ENCODE measurements at places on chromosomes 7 and 10. TPM values are rescaled to one million over a fixed set of nuclear protein-coding genes. Genes with fewer than 3 reads are reported as not detected.

LEP gene
- not detected for total RNA-seq

PNLIPRP1 gene
- total RNA-seq = not detected

VAX1 gene
- total RNA-seq = not detected

OPN4 gene
- not detected for total RNA-seq

DDX50 gene
- total RNA-seq = 39.1 TPM

SPDYE1 gene
- total RNA-seq = not detected

MYOF gene
- 72.6 TPM for total RNA-seq

MBL2 gene
- total RNA-seq = not detected

PNLIPRP2 gene
- total RNA-seq = not detected

STK31 gene
- not detected for total RNA-seq

LRRC4 gene
- total RNA-seq = 1.4 TPM

OPN1SW gene
- total RNA-seq = not detected

TMEM213 gene
- not detected for total RNA-seq

HGF gene
- 10.5 TPM for total RNA-seq

GPR15LG gene
- total RNA-seq = not detected

GARIN1A gene
- total RNA-seq = 0.49 TPM

C10orf105 gene
- total RNA-seq = not detected

GPR146 gene
- 23.5 TPM for total RNA-seq

LRRD1 gene
- not detected for total RNA-seq

PRSS37 gene
- total RNA-seq = not detected

SAMD8 gene
- total RNA-seq = 25.0 TPM

EBLN1 gene
- not detected for total RNA-seq

MACC1 gene
- 0.28 TPM for total RNA-seq

MMD2 gene
- total RNA-seq = 0.71 TPM

CALML5 gene
- not detected for total RNA-seq

CLCN1 gene
- total RNA-seq = not detected

NEUROG3 gene
- not detected for total RNA-seq

OPALIN gene
- not detected for total RNA-seq

UCMA gene
- total RNA-seq = not detected

TDRD1 gene
- under 0.01 TPM for total RNA-seq

ACTL6B gene
- total RNA-seq = 0.68 TPM

WNT16 gene
- total RNA-seq = 0.55 TPM

CRYGN gene
- total RNA-seq = 1.4 TPM

TCF7L2 gene
- 15.3 TPM for total RNA-seq

PLAU gene
- 3.6 TPM for total RNA-seq

TAS2R41 gene
- total RNA-seq = not detected

OGA gene
- total RNA-seq = 124 TPM
